ENCODE measurements at places on chromosomes 5 and 9.

GRCh38 chr9:134656334-134657006 lies 14.9 kb downstream of the COL5A1 start:
- DNase-seq: no peak

GRCh38 chr5:67942421-67942820 lies 273.1 kb upstream of the PIK3R1 start:
- DNase-seq: no peak

DNA sequence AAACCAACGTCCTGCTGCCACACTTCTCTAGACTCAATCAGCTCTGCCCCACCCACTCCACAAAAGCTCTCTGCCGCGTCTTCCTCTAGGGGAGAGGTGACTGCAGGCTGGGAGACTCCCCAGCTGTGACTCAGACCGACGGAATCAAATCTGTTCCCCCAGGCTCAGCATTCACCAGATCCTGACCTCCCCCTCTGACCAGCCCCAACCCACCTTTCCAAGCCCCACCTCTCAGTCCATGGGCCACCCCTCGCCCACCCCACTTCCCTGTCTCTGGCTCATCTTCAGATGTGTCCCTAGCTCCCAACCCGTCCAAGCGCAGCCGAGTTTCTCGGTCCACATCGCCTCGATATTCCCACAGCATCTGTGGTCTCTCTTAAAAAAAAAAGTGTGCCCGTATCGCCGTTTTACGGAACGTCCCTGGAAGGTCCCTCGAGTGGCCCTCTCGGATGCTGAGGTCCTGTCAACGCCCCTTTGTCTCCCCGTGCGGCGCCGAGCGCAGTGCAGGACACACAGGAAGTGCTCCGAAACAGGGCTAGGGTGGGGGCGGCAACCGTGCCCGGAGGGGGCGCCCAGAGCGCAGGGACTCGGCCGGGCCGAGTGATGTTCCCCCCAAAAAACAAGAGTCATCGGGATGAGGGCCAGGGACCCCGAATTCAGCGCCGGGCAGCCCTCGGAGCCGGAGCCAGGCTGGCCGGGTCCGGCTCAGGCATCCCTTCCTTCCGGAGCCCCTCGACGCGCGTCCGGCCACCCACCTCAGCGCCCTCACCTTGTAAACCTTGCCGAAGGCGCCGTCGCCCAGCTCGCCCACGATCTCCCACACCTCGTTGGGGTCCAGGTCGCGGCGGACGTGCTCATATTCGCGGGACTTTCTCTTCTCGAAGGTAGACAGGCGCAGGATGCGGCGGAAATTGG lies 649 bp downstream of the STK10 start:
- DNase-seq: peak; percentile 41

DNA sequence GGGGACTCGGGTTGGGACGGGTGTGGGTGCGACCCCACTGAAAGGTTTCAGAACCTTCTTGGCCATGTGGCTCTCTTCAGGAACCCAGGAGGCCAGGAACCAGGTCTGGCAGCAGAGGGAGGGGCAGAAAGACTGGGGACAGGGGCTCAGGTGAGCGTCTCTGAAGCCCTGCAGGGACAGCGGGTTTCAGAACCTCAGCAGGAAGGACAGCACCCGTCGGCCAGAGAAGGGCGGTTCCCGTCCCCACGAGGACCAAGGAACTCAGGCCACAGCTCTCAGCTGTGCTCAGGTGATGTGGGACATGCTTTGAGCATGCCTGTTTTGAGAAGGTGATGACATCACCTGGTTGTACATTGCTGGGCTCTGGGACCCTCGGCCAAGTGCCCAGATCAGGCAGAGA lies 25.7 kb downstream of the SLC12A7 start:
- DNase-seq: no peak

DNA sequence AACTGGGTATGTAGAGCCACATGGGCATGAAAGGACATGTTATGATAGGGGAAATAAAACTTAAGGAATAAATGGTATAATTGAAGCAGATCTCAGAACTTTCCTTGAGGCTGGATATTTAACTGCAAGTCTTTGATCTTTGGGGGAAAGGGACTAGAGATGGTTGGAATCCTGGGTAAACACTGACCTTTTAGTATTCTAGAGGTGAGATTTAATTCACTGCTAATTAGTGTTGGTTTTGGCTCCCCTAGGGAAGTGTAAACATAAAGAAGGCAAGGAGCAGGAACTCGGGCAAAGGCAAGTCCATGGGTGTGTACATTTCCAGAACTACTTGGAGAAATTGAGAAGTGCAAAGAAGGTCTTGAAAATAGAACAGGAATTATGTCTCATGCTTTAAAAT lies 16.6 kb downstream of the NIM1K start:
- DNase-seq: no peak

GRCh38 chr5:93476251-93476742 lies 104.7 kb downstream of the NR2F1-AS1 start:
- DNase-seq: no peak

DNA sequence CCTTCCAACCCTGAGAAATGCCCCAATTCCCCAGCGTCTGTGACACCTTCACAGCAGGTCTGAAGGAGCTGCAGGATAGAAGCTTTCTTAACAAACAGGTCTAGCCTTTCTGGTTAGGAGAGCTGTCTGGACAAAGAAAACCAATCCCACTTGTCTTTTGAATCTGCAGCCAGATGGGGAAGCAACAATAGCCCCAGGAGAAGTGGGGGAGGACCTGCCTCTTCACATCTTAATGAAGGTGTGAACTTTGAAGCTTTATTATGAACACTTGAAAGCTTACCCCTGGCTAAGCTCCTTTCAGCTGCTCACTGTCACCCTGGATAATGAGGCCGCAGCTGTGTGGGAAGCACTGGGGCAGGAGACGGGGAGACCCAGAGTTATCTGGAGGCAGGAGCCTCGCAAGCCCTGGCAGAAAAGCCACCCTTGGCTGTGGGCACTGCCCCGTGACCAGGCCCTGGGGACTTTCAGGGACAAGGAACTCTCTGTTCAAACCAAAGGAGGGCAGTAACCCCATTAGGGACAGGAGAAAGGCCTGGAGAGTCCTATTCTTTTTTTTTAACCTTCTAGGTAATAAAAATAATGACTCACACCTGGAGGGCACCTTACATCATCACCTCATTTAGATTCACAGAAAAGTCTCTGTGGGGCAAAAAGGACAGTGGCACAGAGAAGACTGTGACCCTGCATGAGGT lies 151.8 kb upstream of the RAD23B start:
- no peak for DNase-seq

DNA sequence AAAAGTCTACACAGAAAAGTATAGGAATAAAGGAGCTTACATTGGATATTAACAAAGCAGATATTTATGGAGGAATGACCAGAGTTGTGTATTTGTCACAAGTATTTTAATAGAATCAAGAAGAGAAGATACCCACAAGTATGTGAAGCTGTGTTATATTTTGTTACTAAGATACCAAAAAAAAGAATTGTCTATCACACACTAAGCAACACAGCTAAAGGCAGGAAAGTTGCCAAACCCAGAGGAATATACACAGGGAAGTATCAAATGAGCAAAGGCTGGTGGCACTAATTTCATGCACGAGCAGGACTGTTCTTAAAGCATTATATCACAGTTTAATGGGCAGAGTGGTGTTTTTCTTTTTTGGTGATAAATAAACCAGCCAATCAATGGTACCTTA lies 30.9 kb upstream of the RAI14 start:
- no peak for DNase-seq

GRCh38 chr5:9059920-9060691 lies 485.8 kb downstream of the SEMA5A start:
- DNase-seq: no peak

- DNase-seq: no peak
Measured at GRCh38 chr5:207599-207998, 10.4 kb downstream of the CCDC127 start.

DNA sequence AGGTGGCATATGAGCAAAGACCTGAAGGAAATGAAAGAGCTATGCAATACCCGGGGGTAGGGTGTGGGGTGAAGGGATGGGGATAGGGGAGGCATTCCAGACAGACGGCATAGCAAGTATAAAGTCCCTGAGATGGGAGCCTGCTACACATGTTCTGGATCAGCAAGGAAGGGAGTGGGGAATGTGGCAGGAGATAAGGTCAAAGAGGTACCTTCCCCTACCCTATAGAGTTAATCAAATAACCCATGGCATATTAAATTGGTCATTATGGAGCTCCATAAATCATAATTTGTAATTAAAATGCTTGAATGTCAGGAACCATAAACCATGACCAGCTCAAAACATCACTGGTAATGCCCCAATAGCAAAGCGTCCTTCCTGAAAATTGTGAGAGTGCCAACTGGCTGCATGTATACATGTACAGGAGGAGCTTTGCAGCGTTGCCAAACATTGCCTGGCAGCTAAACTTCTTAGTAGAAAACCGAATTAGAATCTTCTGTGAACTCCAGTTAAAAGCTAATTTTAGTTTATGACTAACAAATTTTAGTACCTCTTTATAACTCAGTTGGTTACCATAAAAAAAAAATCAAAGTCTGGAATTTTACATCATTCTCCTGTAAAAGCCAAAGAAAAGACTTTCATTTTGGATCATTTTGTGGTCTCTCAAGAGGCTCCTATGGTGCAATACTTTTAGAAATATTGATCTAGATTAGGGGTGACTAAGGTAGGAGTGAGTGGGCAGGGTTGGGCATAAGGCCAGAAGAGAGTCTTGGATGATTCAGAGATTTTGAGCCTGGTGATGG lies 4.7 kb downstream of the DNAI1 start:
- no peak for DNase-seq

GRCh38 chr5:53178830-53179229 lies 69.3 kb upstream of the MOCS2 start:
- no peak for DNase-seq

DNA sequence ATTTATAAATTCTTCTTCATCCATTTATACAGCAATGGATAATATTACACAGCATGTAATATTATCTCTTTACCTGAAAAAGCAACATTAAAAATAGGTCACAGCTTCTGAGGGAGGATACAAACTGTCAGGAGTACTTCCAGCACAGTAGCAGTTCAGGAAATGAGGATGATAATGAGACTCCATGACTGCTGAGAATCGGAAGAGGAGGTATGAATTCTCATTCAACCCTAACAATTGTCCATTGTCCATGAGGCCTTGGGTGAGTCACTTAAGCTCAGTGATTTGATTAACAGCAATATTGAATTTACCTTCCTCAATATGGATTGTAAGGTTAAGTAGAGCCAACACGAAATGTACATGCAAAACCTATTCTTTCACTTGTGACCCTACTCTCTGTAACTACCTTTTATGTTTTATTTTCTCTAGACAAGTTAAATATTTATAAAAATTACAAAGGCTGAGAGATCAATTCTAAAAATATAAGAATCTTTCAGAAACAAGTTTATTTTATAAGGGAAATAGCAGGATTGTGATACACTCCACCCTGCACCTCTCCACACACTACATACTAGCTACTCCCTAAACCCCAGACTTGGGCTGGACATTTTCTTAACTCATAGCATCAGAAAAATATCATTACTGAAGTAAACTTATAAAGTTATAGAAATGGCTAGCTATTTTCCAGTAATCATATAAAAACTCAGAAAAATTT lies 159.1 kb upstream of the ACOT12 start:
- no peak for DNase-seq

DNA sequence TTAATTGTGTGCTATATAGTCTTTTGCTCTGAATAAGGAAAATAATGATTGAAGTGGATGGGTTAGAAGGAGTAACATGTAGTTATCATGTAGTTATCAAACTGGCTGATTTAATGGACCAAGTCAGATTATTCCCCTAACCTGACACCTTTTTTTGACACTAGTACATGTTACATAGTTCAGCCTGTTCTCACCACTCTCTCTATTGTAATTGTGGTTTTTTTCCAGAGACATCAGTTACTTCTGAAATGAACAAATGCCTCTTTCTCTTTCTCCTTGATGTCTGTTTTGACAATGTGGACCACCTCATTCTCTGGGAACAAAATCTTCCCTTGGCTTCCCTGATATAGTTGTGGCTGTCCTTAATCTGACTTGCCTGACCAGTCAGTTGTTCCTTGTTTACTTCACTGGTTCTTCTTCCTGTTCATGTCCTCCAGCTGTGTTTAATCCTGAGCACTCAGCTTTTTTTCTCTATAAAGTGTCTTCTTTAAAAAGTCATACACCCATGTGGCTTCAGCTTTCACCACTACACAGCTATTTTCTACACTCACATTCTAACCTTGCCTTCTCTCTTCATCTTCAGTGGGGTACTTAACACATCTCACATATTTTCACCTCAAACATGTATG lies 243.4 kb downstream of the ARRDC3 start:
- DNase-seq: no peak

GRCh38 chr5:141747152-141748141 lies 65.4 kb upstream of the ARAP3 start:
- no peak for DNase-seq

DNA sequence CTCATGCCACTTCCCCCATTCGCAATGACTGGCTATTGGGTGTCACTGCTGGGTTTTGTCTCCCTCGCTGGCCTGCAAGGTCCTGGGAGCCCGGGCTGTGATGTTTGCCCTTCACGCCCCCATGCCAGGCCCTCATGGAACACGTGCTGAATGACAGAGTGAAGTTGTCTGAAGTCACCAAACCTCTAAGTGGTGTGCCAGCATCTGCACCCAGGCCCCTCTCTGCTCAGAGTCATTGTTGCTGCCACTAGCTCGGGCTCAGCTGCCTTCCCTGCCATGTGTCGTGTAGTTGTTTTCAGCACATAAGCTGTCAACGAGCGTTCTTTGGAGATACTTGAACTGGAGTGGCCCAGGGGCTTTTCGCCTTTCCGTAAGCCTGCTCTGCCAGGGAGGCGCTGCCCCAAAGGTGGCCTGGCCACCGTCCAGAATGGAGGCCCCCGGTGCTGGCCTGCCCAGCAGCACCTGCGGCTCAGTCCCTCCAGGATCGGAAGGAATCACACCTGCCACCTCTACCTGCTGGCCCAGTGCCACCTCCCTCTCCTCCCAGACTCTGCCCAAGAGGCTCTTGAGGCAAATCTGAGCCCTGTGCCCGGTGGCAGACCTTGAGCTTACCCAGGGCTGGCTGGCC lies 250.1 kb downstream of the PBX3 start:
- DNase-seq: no peak

- DNase-seq: no peak
Measured at GRCh38 chr5:43140286-43140685, 19.6 kb downstream of the ZNF131 start.

DNA sequence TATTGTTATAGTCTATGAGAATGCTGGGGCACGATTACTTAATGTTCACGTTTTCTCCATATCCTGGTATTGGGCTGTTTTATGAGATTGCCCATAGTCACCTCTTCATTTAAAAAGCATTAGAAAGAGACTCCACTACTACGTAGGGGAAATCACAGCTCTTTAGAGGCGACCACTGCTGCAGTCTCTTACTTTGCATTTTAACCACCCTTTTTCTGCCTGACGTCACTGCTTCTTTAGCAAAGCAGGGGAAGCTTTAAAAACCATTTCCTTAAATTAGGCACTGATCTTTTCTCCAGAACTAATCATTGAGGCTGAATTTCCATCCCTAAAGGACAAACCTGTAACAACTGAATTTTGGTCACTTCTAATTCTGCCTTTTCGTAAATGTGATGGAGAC lies 38.9 kb downstream of the ZNF608 start:
- no peak for DNase-seq

GRCh38 chr9:16126042-16126441 lies 573.2 kb downstream of the CCDC171 start:
- no peak for DNase-seq

Data from stimulated activated CD8-positive, alpha-beta memory T cell treated with anti-CD3 and anti-CD28 coated beads, Interleukin-4, amount 100 ng/mL, for 4 hours (primary cell).